ENCODE measurements at places on chromosomes 1 and 21.

DNA sequence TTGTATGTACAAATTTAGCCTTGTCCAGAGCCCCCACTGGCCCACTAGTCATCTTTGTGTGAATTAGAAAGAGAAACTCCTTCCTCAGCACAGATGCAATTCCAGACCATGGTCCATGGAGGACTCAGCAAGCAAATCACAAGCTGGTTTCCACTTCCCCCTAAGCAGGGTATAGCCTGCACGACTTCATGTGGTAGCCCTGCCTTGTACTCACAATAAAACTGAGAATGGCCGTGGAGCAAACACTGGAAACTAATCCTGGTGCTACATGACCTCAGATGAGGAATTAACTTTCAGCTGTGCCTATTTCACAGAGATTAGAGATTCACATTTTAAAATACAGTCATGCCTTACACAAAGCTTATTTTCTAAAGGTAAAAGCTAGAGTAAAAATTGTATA is 32.5 kb downstream of the KCNH1 start:
- no peak for DNase-seq

GRCh38 chr1:229867726-229868125 is 199.3 kb upstream of the GALNT2 start:
- DNase-seq: no peak

DNA sequence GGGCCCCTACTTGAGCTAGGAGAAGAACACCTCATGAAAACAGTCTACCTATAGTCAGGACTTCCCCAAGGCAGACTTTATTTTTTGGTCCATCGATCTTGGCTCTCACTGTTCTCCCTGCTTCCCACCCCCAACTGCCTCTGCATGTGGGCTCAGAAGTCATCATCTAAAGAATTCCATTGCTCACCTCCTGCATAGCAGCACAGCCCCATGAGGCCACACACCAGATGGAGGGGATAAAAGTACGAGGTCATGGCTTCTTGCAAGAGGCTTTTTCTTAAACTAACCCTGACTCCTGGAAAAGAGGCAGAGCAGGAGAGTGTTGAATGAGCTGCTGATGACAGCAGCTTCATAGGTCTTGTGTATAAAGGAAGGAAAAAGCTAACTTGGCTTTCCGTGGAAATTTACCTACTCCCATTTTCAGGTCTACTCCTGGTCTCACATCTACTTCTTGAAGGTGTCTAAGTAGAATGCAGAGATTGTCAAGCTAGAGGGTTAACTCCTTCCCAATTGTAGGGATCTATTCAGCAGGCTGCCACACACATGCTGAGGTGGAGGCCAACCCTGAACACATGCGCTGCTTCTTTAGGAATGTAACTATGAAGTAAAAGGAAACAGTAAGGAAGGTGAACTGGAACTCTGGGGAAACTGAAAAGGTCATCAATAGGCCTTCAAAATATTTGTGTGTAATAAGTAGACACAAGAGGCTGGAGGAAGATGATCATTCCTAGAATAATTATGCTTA is 18.7 kb downstream of the WNT2B start:
- no peak for DNase-seq

GRCh38 chr1:38818175-38818976 is 41.2 kb downstream of the RRAGC start:
- DNase-seq: peak; percentile 54

- DNase-seq: no peak
Observed at GRCh38 chr21:35025206-35026152, 23.6 kb downstream of the RUNX1 start.

DNA sequence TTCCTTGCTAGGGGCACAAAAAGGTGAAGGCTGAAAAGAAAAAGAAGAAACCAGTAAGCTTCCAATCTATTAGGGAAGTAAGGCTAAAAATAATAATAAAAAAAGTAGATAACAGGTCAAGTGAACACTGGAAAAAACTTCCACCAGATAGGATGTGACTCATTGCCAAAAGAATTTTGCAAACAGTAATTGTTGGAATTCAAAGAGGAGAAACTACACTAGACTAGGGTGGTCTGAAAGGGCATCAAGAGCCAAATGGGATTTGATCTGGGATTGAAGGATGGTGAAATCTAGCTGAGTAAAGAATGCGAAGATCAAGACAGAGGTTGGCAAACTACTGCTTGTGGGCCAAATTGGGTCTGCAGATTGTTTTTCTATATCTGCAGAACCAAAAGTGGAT is 6.0 kb upstream of the ST6GALNAC3 start:
- DNase-seq: no peak

DNA sequence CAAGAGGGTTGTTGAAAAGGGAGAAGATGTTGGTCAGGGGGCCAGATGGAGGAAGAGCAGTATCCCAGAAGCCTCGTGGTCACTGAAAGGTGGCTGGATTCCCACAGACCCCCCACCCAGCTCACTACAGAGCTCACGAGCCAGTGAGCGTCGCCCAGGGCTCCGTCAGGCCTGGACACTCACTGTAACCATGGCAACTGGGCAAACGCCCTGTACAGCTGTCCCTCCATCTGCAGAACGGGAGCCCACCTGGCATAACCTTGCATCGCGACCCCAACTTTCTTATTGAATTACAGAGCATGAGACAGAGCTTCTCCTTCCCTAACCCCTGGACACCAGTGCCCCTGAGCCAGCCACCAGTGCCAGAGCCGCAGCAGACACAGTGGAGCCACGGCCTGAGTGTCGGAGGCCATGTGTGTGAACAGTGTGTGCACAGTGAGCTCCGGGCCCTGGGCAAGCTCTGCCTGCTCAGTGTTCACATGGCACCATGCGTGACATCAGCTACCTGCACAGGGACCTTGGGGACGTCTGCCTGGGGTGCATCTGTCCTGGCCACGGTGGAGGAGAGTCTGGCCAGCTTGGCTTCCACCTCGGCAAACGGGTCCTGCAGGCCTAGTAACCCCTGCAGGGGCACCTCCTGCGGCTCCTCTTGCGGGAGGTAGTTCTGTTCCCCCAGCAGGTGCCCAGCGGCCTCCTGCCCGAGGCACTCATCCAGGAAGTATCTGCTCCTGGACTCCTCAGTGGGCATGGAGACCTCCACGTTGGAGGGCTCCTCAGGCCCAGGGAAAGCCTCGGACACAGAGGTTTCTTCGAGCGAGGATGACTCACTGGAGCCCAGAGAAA is 25.9 kb upstream of the DDOST start:
- no peak for DNase-seq

- no peak for DNase-seq
Observed at GRCh38 chr1:17595602-17595925, 56.1 kb downstream of the ARHGEF10L start.

GRCh38 chr21:17396948-17397347 is 115.9 kb upstream of the CXADR start:
- DNase-seq: no peak

DNA sequence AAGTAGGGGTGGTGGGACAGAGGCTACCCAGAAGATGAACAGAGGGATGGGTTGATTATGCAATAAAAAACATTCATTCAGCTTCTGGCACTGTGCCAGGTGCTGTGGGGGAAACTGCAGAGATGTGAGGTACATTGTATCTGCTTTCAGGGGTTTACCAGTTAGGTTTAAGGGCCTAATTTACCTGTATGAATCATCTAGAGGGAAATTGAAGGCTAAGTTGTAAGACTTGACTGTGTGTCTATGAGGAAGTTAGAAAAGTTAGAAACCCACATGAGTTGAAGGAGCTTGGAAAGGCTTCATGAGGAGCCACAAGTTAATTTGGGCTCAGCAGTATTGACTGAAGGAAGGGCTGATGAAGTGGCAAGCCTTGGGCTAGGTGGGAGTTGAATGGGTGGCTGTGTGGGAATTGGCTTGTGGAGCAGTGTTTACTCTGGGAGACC is 36.7 kb upstream of the APOBEC4 start:
- no peak for DNase-seq

DNA sequence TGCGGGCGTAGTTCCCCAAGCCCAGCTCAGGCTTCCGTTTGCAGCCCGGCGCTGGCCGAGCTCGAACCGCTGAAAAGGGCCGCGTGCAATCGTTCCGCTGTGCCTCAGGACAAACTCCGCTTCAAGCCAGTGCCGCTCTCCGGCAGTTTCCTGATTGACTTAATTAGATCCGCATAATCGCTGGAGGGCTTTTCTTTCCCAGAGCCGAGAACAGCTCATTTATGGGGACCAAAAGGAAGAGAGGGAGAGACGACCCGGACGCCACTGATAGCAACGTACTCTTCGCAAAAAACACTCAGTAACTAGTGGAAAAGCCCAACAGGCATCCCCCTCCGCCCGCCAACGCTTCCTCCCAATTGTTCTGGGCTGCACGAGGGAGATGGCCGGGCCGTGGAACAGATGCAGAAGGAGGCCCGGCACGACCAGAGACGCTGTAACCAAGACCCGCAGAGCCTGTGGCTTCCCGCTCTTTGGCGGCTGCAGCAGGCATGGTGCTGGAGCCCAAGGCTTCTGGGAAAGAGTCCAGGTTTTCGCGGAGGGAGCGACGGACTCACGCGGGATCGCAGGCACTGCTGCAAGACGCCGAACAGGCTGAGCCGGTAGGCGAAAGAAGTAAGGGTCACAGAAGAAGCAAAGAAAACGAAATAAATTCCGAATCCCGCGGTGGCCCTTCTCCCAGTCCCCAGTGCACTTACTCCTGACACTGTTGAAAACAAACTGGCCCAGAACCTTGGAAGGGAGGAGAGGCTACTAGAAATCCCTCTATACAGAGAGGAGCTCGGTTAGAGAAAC is 3.6 kb upstream of the FOXD2 start:
- DNase-seq: peak; percentile 73

- DNase-seq: no peak
Observed at GRCh38 chr1:204289280-204289679, 70.4 kb downstream of the PLEKHA6 start.

All from right hindlimb (tissue), 1 donor.